ENCODE measurements at places on chromosomes 3 and 15. TPM values are rescaled to one million over a fixed set of nuclear protein-coding genes. Genes with fewer than 3 reads are reported as not detected.

DNA sequence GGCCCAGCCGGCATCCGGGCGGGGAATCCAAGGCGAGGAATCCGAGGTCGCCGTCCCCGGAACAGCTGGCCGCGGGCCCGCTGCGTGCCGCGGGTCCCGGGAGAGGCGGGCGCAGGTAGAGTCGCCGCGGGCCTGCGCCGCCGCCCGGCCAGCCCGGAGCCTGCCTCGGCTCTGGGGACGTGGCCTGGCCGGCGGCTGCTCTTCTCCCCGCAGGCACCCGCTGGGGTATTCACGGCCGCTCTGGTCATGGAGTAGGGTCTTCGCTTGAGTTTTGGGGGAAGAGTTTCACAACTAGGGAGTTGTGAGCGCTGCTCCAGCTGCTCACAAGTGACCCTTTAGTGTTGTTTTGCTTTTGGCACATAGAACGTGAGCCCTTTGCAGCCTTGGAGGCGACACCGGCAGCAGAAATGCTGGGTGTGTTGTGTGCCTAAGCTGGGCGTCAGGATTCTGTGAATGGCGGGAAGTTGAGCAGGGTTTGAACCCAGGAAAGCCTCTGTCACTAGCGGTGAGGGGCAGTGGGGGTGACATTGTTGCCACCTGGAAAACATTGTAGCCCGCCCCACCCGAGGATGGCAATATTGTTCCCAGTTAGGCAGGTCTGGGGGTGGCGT is 4.0 kb downstream of the TRIM71 start:
- DNase-seq = no peak

DNA sequence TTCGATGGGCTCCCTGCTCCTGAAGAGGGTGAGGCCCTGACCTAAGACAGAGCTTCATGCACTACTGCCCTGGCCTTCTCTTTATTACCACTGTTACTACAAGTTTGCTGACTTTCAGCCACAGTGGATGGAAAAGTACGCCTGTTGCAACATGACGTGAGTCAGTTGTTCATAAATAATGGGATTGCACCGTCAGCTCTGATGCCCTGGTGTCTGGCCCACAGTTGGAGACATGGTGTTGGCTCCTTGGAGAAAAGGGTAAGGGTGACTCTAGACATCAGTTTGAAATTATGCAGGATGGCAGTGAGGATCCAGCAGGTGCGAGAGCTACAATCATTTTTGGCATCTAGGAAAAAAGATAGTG is 5.5 kb downstream of the PAQR5 start:
- DNase-seq = no peak

DNA sequence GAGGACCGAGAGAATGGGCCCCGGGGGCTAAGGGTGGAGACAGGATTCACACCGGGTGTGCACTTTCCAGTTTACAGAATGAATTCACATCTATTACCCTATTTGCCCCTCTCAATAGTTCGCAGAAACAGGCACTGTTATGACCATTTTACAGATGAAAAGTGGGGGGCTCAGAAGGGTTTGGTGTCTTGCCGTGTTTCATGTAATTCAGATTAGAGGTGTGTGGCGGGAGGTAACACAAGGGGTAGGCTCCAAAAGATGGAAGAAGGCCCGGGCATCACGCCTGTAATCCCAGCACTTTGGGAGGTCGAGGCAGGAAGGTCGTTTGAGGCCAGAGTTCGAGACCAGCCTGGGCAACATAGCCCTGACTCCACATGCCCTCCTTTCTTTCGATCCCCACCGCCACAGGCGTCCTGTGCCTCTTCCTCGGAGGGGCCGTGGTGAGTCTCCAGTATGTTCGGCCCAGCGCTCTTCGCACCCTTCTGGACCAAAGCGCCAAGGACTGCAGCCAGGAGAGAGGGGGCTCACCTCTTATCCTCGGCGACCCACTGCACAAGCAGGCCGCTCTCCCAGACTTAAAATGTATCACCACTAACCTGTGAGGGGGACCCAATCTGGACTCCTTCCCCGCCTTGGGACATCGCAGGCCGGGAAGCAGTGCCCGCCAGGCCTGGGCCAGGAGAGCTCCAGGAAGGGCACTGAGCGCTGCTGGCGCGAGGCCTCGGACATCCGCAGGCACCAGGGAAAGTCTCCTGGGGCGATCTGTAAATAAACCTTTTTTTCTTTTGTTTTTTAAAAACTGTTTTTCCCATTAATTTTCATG is 3.4 kb downstream of the DUOXA2 start:
- no peak for DNase-seq

SI gene
- not detected for total RNA-seq

- DNase-seq = no peak
Observed at GRCh38 chr15:77430652-77431051, 10.0 kb downstream of the HMG20A start.

LINGO1 gene
- total RNA-seq = not detected

Data from activated CD4-positive, alpha-beta memory T cell treated with anti-CD3 and anti-CD28 coated beads, Interleukin-2, amount 10 ng/mL, durations not matched to agents 7 days and 5 days (primary cell).